ENCODE measurements at places on chromosomes 7 and 10.

GRCh38 chr10:79472951-79473350, 27.5 kb upstream of the ZCCHC24 start:
- DNase-seq: no peak

DNA sequence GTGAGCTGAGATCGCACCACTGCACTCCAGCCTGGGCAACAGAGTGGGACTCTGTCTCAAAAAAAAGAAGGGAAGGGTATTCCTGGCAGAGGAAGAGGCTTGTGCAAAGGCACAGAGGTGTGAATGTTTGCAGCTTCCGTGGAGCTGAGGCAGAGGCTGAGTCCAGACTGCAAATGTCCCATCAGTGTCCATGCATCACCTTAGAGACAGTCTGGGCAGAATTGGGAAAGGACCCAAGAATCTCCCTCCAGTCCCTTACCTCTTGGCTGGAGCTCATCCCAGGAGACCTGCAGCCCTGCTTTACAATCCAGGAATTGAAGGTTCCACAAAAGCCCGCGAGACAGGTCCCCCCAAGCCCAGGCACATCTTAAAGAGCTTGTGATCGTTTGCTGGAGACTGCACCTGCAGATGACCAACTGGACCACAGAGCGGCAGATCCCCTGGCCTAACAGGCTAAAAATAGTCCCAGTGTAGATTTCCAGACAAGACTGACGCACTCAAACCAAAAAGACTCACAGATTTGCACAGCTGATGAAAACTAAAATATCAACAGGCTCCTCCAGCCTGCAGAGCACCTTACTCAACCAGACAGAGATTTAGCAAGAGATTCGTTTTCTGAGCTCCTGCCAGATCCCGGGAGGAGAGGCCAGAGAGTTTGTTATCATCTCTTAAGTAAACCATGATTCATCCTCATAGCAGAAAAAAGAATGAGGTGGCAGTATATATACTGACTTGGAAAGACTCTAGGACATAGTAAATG, 22.9 kb upstream of the NANOS1 start:
- no peak for DNase-seq

- DNase-seq: no peak
These were observed 99.3 kb upstream of the THSD7A start for GRCh38 chr7:11931307-11931706.

GRCh38 chr10:127506094-127506493, 43.0 kb upstream of the NPS start:
- DNase-seq: no peak

DNA sequence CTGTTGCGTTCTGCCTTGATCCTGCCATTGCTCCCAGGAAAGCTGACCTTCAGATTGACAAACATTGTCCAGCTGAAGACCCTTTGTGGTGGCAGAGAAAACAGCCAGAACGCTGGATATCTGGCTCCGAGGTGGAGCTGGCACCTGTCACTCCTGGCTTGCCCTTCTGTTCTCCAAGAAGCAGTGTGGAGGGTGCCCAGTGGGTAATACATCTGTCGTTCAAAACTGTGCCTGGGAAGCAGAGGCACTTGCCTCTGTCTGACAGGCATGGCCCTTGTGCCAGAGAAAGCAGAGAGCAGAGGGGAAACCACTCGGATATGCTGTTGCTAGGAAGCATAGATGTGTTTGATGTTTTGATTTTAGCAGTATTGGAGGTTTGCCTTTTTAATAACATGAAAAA, 231.4 kb downstream of the BMPER start:
- peak; percentile 54 for DNase-seq

DNA sequence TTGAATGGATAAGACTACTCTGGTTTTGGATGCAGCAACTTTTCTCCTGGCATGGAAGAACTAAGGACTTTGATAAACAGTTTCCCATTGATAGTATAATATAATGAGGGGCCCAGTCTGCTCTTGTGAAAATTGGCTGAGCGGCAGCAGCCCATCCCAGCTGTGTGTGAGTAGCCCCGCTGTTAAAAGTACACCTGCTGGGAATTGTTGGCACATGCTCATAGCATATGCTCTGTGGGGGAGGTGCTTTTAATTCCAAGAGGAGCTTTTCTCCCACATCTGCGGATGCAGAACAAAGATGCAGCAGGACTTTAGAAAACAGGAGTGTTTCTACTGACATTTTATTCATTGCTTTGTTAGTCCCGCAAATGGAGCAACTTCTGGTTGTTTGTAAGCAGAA, 19.0 kb downstream of the SRI start:
- peak; percentile 78 for DNase-seq

GRCh38 chr10:77643795-77644468, 6.3 kb upstream of the KCNMA1 start:
- no peak for DNase-seq

DNA sequence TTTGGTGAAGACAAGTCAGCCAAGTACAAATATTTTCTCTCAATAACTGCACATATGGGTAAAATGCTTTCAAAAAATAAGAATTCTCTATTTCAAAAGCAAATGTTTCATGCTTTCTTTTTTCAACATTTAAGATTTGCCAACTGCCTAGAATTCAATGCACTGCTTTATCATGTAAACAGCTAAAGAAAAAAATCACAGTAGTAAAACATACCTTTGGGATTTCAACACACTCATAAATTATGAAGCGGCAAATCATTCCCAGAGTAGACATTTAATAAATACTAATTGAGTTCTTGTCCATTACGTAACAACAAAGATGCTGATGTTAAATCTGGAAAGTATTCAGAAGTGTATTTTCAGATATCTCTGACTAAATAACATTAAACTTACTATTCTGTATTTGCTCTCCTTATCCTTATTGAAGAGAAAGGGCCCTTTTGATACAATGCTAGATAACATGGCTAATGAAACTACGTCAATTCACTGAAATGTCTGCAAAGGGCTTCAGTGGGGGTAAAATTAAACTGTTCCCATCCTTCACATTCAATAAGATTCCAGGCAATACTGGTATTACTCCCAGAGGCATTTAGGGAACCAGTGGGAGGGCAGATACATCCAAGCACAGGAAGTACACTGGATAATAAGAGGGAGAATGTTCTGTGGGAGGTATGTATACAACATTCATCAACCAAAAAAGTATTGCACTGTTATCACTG, 13.9 kb downstream of the NAPEPLD start:
- DNase-seq: no peak

DNA sequence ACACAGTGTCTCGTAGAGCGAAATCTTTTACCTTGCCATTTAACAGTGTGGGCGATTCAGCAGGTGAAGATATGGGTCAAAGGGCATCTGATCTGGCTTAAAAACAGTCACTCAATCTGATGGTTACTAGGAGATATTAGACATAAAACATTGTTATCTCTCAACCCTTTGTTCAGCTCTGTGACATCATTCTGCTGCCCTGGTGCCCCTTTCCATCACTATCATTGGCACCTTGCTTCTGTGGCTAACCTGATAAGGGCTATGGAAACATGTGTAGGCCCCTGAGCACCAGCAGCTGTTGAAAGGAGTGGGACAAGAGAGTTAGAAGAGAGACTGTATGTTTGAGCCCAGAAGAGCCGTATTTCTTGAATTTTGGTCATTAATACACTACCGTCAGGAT, 650.3 kb downstream of the PHTF2 start:
- no peak for DNase-seq

DNA sequence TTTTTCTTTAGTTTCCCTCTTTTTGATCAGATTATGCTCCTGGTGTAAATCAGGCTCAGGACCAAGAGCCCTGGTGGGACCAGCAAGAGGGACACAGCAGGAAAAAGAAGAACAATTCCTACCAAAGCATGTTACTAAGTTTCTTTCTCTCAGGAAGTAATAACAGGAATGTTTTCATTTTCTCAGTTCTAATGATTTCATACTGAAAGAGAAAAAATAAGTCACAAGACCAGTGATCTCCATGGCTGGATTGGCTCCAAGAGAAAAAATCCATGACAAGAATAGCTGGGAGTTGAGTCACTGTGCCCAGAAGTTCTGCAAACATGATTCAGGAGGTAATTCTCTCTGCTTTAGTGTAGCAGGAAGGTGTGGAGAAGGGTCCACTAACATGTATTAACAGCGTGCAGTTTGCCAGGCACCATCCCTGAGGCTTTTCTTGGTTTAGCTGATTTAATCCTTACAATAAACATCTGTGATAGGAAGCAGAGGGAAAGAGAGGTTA, 23.8 kb upstream of the IFIT2 start:
- no peak for DNase-seq

- DNase-seq: no peak
These were observed 217.9 kb downstream of the SFMBT2 start for GRCh38 chr10:7192831-7193361.

DNA sequence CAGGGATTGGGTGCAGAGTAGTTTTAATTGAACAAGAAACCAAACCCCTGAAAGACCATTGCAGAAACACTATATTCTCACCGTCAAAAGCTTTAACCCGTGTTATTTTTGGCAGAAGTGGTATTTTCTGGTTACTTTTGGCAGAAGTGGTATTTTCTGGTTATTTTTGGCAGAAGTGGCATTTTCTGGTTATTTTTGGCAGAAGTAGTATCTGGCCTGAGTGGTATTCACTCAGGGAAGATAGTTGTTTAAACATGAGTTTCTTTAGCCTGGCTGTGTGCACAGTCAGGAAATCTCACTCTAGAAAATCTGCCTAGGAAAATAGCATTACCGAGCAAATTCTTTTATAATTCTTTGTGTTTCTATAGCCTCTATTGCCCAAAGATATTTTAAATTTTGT, 322.7 kb downstream of the GFRA1 start:
- DNase-seq: no peak

GRCh38 chr10:60732807-60733516, 45.3 kb upstream of the CDK1 start:
- DNase-seq: peak; percentile 4

DNA sequence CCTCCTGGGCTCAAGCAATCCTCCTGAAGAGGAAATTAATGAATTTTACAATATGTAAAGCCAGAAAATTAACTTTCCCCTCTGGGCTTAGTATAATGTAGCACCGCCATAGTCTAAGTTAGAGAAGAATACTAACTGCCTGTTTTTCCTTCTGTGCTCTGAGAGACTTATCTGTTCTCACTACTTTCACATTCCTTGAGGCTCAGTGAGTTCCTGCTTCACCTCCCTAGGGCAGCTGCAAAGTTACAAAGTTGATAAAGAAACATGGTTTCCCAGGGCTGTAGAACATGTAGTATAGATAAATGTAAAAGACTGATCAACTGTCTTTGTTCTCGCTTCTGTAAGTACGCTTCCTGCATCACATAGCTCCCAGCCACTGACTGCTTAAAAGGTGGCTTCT, 16.0 kb upstream of the OLAH start:
- no peak for DNase-seq

- no peak for DNase-seq
These were observed 46.6 kb downstream of the ATXN7L1 start for GRCh38 chr7:105829681-105830322.

DNA sequence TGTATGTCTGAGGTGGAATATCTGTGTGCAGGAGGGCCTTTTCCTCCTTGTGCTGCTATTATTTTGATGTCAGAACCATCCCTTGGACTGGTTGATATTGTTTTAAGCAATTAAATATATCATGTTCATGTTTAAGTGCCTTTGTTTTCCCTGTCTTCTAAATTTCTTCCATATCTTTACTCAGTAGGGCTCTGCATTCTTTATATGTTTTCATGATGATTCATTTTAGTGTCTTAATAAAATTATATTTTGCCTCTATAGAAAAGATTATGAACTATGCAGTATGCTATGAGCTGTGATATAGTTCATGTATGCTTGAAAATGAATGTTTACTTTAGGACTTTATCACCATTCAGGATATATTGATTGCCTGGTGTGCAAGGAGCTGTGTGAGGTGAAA, 34.8 kb downstream of the AHR start:
- DNase-seq: no peak

- DNase-seq: no peak
These were observed 588.7 kb upstream of the PFKP start for GRCh38 chr10:2478656-2479055.

- DNase-seq: no peak
These were observed 190.1 kb downstream of the MAD1L1 start for GRCh38 chr7:2042650-2043049.

- DNase-seq: no peak
These were observed 167.7 kb downstream of the MAGI2 start for GRCh38 chr7:79285756-79286155.

- no peak for DNase-seq
These were observed 62.8 kb downstream of the EGFR start for GRCh38 chr7:55081472-55082227.

DNA sequence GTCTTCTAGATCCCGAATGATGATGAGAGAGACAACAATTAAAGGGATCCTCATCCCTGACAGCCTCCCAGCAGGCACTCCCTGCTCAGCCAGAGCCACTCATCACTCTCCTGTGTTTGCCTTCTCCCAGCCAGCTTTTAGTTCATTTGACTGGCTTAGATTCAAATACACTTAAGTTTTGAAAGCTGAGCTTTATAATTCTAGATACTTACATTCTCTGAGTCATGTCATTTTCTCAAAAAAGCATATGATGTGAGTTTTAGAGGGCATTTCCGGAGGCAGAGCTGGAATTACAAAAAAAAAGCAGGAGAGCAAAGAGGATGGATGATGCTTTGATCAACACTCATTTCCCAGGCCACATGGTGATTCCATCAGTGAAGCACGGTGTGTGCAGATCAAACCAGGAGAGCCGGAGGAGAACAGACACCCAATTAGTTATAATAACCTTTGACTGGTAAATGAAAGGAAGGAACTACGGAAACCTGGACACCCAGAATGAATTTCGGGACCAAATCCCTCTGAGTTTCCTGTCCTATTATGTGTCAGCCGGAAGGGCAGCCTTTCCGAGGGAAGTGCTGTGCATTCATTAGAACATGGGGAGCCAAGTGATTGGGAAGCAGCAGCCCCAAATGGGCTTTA, 81.5 kb upstream of the HPS1 start:
- no peak for DNase-seq

DNA sequence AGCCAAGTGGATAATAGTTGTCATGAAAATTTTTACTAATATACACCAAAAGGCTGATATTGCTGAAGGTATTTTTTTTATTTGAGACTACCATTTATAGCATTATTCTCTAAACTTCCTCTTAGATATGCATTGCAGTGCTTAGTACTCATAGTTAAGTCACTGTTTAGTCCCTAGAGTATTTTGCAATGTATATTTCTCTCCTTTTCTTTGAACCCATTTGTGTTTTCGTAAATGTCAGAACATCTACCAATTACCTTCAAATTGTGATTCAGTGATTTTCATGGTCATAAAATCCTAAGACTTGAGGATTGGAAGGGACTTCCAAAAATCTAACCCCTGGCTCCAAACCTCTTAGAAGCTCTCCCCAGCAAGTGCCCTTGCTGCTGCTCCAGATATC, 21.5 kb upstream of the CYP26C1 start:
- DNase-seq: no peak

DNA sequence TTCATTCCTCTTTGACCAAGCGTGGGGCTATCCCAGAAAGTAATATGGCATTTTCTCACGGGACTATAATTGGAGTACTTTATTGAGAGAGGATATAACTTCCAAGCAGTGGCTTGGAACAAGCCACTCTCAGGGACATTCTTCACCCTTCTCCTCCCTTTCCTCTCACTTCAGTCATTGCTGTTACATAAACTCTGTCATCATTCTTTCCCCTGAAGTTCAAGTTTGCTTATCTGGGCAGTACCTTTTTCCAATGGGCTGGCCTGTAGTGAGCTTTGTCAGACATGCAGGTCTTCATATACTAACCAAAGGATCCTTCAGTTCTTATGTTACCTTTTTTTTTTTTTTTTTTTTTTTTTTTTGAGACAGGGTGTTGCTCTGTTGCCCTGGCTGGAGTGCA, 58.7 kb upstream of the KMT2E start:
- DNase-seq: no peak

- DNase-seq: no peak
These were observed 85.1 kb downstream of the CARD11 start for GRCh38 chr7:2958416-2959102.
